ENCODE measurements at places on chromosomes 3 and 15.

- no peak for DNase-seq
These were observed 93.7 kb upstream of the TSC22D2 start for GRCh38 chr3:150314248-150315004.

GRCh38 chr15:36590838-36591237 lies 11.4 kb downstream of the CDIN1 start:
- DNase-seq: no peak

GRCh38 chr3:141379250-141379966 lies 11.1 kb downstream of the ZBTB38 start:
- no peak for DNase-seq

- DNase-seq: no peak
These were observed 47.6 kb downstream of the MITF start for GRCh38 chr3:69786854-69787253.

GRCh38 chr15:59307165-59307537 lies 65.5 kb downstream of the MYO1E start:
- no peak for DNase-seq

DNA sequence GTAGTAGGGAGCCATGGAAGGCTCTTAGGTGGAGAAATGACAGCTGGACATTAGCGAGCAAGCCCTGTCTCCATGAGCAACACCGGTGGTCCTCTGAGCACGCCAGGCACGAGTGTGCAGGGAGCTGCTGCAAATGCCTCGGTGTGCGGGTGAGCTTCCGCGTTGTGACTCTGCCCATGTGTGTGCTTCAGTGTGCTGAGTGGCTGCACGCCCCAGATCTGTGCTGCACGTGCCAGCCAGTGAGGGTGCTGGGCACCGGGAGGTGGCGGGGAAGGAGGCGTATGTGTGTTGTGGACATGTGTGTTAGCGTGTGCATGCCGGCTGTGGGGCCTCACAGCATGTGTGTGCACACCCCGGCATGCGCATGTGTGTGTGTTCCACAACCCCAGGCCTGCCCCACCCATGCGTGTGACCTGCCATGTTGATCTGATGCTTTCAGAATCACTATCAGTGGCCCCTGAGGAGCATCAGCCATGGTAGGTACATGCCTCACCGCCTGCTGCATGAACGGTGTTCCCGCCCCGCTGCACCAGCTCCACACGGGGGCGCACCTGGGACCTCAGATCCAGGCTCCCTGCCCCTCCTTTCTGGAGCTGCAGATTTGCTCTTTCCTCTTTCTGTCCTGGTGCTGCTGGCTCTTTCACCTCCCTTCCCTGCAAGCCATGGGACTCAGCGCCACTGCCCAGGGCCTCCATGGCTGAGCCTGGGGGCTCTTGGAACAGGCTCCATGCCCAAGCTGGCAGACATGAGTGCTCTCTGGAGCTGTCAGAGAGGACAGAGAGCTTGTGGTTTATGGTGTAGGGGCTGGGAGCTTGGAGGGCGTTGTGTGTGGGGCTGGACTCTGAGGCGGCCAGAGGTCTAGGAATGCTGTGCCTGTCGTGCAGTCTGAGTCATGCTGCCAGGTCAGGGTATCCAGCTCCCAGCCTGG lies 169.4 kb downstream of the TBC1D2B start:
- no peak for DNase-seq

DNA sequence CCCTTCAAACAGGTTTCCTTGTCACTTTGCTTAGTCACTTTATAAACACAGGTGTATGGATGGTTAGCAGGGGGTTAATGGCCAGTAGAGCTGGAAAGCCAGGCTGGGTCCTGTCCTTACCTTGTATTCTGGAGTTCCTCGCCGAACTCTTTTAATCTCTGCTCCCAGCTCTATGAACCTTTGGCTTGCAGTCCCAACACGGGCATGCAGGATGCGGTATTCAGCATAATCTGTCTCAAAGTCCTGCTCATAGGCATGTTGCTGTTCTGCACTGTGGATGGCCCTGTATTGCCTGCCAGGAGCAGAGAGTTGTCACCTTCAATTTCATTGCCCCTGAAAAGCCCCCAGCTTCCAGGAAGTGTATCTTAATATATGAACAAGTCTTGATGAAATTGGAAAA lies 2.7 kb downstream of the ELL3 start:
- no peak for DNase-seq

DNA sequence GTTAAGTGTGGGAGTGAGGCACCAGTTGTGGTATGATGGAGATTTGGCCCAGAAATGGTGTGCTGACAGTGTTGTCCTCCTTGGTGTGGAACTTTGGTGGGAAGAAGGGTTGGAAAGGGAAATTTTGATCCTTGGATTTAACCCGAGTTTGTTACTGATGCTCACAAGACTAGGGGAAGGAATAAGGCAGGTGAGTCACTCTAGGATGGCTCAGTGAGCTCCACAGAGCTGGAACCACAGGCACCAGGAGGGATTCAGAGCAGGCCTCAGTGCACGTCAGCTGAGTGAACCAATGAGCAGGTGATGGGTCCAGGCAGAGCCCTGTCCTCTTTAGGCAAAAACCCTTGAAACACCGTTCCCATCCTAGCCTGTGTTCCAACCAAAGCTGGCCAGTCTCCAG lies 11.4 kb downstream of the CHRD start:
- no peak for DNase-seq

DNA sequence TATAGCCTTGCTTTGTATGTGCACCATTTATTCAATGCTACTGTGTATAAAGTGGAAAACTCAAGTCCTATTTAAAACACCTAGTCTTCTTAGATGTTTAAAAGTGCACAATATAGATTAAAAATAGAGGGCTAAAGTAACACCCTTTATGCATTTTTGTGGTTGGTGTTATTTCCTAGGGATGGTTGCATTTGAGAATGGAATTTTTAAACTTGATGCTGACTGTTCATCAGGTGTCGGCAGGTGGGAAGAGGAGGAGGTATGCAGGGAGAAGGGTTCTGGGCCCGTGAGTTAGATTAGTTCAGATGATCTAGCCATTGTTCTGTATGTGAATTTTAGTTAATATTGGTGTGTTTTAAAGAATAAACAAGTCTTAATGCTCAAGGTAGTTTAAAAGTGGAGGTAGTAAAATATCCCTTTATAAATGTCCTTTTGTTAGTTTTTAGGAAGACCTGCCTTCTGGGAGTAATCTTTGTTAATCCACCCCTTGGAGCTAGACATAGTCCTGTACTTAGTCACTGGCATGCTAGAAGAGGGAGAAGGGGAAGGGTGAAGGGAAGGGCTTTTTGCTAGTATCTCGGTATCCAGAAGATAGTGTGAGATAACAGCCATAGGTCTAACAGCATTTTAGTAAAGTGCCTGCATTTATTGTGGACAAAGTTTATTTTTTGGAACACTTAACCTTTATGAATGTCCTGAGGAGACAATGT lies 8.1 kb upstream of the SRPRB start:
- DNase-seq: no peak

DNA sequence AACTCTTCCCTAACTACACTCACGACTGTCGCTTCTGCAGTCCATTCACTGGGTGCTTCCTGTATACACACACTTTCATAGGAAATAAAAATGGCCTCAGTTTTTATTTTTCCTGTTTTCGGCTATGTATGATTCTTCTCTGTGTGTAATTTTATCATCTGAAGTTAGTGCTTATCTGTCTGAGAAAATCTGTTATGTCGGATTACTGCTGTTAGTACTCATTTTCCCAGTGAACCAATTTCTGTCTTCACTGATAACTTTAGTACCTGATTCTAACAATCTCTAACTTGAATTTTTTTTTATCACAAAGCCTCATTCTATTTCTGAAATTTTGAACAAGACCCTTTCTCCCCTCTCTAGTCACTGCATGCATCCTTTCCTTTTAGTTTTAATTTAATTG lies 20.9 kb downstream of the RAB5A start:
- no peak for DNase-seq

DNA sequence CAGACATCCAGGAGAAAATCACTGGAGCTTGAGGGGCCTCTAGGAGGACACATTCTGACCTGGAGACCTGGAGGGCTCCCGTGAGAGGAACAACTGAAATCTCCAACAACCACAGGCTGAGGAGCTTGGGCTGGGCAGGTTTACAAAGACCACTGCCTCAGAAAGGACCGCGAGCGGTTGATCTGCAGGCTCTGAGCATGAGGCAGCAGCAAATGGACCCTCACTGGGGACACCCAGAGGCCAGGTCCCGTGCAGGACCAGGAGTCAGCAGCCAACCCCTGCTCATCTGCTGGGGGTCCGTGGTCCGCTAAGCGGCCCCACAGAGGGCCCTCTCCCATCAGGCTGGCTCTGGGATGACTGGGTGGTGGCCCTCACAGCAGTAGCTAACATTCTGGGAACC lies 10.5 kb upstream of the EPHB3 start:
- DNase-seq: no peak

DNA sequence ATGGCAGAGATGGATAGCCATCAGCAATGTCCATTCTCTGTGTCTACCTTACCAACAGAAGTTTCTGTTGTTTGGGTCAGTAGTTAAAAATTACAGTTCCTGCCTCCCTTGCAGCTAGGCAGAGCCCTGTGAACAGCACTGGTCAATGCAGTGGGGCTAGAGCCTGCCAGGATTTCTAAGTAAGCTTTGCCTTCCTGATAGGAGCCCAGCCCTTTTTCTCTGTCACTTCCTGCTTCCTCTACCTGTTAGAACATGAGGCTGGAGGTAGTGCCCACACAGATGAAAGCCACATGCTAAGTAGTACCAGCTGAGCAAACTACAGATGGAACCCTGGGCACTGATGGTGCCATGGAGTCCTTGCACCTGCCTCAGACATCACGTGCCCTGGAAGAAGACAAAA lies 45.0 kb downstream of the MGLL start:
- DNase-seq: no peak
